GM04504 (cell line): ENCODE measurements at places on chromosomes 1 and 21.

DNA sequence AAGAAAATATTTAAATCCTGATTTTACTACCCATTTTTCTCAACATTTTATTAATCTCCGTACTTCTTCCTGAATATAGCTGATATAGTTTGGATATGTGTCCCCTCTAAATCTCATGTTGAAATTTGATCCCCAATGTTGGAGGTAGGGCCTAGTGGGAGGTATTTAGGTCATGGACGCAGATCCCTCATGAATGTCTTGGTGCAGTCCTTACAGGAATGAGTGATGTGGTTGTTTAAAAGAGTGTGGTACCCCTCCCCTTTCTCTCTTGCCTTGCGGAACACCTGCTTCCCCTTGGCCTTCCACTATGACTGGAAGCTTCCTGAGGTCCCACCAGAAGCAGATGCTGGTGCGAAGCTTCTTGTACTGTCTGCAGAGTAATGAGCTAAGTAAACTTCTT lies 17.5 kb downstream of the RNF115 start:
- no peak for DNase-seq

DNA sequence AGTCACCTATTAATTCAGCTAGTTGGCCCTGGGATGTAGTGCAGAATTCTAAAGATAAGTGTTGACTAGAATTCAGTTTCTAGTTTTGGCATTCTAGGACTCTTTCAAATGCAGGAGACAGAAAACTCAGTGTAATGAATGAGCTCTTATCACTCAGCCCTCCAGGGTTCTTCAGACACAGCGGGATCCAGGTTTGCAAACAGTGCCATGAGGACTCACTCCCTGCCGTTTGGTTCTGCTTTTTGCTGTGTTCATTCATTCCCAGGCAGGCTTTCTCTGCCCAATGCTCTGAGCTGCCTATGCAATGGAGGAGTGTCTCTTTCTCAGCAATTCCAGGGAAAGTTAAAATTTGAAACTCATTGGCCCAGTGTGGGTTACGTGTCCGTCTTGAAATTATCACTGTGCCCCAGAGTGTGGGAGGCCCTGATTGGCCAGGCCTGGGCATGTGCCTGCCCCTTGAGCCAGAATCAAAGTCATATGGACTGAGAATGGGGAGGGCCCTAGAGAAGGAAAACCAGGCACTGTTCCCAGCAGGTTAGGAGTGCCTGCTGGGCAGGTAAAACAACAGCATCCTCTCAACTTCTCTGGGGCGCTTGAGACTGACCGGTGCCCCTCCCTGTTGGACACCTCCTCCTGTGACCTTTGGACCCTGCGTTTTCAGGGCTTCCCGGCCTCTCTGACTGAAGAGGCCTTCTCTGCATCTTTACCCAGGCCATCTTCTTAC lies 43.4 kb downstream of the TMEM51 start:
- no peak for DNase-seq

GRCh38 chr1:157277913-157278312 lies 139.7 kb upstream of the ETV3 start:
- no peak for DNase-seq

- DNase-seq = no peak
Observed at GRCh38 chr1:37764414-37764825, 500 bp downstream of the EPHA10 start.

DNA sequence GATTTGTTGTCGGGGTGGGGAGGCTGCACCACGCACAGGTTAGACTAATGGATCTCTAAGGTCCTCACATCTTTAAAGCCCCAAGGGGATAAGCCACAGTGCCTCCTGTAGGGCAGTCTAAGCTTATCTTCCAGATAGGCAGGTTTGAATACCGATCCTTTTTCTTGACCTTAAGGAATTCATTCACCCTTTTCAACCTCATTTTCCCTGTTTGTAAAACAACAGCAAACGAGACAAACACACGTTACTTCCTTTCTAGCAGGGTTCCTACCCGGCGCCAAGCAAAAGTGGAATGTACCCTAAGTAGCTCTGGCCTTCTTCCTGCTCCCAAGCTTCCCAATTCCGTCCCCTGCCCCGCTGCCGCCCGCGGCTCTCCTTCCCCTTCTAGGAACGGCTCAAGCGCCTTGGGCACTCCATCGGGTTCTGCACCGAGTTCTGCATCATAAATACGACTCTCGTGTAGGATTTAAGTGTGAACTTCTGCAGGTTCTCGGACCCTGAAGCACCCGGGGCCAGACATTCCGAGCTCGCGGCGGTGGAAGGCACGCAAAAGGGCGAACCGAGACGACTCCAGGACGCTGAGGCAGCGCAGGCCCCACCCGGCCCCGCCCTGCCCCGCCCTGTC lies 548 bp upstream of the CDC20 start:
- DNase-seq = no peak

DNA sequence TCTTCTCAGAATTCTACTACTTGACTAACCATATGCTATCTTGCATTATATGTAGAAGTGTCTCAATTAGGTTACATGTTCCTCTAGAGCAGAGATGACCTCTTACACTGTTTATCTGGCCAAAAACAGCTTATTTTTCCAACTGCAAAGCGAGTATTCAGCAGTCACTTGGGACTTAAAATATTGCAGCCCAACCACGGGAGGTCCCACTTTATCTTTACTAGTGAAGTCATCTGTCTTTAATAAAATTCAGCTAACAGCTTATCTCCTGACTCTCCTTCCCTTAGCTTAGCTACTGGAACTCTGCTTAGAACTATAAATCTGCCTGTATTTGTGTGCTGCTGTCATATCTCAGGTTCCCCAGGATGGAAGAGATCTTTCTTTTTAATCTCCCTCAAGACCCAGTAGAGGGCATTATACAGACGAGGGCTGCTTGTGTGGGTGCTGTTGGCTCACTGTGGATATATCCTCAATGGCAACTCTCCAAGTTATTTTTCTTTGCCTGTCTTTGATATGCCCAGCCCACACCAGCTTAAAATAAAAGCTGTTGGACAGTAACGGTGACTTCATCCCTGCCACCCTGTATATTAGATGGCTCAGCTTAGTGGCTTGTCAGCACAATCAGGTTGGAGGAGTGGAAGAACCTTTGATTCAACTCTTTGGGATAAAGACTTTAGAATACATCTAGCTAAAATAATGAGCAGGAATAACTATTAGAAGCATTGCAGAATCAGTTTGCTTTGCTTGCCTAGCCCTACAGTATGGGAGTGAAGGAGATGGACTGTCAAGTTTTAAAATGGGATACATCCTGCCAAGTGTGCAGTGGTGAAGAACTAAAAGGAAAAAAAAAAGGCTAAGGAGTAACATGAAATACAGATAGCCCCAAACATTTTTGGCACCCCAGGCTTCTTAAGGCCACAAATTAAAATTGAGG lies 9.6 kb downstream of the ENSA start:
- DNase-seq = no peak
